ENCODE measurements at places on chromosomes 4 and X.

GRCh38 chr4:189048119-189048518 is 892.6 kb upstream of the FRG1 start:
- DNase-seq: no peak

- no peak for DNase-seq
These were observed 14.5 kb downstream of the TBCK start for GRCh38 chr4:106301393-106302061.

- DNase-seq: no peak
These were observed 35.7 kb downstream of the ZNF518B start for GRCh38 chr4:10421344-10422055.

GRCh38 chrX:48891402-48892288 is 5.9 kb downstream of the TIMM17B start:
- peak; percentile 62 for DNase-seq

- DNase-seq: no peak
These were observed 224.8 kb downstream of the GRID2 start for GRCh38 chr4:92528541-92528940.

DNA sequence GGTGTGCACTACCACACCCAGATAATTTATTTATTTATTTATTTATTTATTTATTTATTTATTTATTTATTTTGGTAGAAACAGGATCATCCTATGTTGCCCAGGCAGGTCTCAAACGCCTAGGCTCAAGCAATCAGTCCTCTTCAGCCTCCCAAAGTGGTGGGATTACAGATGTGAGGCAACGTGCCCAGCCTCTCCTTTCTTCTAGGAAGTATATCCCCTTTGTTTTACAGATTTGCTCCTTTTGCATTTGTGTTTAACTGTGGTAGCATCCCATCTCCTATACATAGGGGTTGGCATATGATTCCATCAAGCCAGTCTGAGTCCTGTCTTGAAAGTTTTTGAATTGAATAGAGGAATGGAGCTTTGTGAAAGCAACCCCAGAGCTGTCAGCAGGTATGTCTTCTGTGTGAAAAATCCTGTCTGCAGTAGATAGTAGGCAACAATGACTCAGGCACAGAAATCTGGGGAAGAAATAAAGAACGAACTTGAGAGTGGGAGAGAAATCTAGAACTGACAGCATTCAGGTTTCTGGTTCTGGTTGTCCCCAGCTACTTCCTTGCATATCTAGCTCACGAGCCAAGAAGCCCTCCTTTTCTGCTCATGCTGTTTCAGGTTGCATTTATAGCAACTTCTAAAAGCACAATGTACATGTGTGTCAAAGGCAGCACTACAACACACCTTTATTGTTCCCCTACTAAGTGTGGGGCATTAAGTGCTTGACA is 113.7 kb upstream of the LSM6 start:
- DNase-seq: no peak

DNA sequence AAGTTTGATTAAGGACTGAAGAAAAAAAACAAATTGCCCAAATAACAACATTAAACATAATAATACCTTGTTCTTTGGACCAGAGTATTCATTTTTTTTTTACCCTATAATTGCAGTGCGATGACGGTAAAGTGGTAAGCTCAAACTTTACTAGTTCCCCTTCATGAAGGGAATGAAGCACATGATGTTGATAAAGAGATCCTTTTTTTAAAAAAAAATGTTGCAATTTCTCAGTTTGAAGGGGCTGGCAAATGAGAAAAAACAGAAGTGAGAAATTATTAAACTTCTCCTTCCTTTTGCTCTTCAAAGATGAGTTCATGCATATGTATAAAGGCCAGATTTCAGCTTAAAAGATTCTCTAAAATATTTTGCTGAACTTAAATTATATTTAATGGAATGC is 231.7 kb downstream of the C4orf33 start:
- no peak for DNase-seq

DNA sequence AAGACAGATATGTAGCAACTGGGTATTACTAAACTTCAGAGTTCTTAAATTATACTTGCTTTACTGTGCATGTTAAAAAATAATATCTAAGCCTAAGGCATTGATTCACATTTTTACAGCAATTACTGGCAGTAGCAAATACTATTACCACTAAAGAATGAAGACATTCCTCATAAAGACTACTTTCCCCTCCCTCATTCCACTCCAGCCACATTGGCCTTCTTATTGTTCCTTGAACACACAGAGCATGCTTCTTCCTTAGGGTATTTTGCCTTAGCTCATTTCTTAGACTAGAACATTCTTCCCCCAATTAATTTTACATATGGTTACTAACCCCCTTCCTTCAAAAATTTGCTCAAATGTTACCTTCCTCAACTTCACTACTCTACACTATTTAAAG is 717.0 kb downstream of the CCSER1 start:
- DNase-seq: no peak

- no peak for DNase-seq
These were observed 50.6 kb downstream of the CCDC149 start for GRCh38 chr4:24862073-24862751.

- no peak for DNase-seq
These were observed 56.4 kb upstream of the VEGFC start for GRCh38 chr4:176849076-176849475.

GRCh38 chrX:46642145-46642544 is 68.6 kb downstream of the CHST7 start:
- DNase-seq: no peak

DNA sequence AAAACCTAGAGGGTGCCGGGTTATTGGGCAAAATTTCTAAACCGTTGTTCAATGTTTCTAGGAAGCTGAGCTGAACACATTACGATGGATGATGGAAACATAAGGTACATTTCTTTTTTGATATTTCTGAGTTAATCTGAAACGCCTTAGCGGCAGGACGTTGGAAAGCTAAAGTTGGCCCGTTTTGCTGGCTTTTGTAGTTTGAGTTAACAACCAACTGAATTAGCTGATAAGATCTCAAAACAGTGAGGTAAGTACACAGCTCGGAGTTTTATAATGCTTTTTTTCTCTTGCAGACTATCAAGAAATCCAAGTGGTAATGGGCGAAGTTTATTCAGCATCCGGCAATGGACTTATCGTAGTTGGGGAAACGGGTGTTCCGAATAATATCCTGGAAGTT is 73.5 kb downstream of the PRSS12 start:
- DNase-seq: no peak

DNA sequence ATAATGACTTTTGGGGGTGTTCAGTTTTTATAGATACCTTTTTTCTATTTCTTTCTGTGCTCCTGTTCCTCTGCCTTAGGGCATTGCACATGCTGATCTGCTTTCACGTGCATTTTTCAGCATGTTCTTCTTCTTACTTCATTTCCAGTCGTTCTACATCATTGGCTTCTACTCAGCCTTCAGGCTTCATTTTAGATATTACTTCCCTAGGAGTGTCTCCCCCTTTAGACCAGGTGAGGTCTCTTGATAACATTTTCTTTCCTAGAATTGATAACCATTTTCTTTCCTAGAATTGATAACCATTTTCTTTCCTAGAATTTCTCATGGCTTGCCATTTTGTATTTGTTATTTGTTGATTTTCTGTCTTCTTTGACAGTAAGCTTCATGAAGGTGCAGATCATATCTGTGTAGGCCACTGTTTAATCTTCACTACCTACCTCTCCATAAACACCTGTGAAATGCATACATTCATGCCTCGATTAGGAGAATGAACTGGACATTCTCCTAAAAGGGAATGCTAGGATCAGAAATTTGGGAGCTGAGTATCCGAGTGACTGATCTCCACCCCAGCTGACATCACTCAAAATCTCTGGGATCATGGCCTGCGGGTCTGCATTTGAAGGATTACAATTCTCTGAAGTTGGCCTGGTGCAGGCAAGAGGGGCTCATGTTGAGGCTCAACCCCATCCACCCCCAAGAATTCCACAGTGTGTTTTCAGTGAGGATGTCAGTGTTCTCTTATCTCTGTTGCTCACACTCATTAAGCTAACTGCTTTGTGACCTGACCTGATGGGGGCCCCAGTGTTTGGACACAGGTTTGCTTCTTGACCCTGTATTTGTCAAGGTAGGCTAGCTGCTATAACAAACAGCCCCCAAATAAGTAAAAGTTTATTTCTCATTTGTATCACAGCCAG is 45.7 kb downstream of the GYG2 start:
- no peak for DNase-seq

DNA sequence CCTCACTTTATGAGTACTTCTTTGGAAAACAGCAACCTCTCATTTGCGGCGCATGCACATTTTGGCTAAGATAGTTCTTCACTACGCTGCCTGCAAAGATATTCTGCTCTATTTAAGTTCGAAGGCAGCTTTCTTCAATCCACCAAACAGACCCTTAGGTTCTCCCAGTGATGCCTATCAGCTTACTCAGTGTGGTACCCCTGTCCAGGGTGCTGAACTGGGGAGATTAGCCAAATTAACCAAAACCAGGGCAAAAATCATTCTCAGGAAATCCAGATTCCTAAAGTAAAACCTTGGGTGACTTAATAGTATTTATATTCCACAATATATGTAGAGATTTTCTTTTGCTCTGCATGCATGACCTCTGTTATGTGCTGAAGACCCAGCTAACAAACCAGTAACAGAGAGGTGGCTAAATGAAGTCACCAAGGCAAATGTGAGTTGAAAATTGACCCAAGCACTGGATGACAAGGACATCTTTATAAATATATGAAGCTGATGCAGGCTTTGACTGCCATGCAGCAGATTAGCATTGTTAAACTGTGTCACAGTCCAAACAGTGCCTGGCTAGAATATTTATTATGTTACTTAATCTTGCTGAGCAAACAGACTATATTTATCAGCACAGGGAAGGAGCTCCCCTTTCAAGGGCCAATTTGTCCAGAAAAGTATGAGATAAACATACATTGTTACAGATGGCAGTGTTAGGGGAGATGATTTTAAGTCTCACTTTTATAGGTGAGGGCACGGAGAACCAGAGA is 418.2 kb downstream of the STIM2 start:
- DNase-seq: no peak

DNA sequence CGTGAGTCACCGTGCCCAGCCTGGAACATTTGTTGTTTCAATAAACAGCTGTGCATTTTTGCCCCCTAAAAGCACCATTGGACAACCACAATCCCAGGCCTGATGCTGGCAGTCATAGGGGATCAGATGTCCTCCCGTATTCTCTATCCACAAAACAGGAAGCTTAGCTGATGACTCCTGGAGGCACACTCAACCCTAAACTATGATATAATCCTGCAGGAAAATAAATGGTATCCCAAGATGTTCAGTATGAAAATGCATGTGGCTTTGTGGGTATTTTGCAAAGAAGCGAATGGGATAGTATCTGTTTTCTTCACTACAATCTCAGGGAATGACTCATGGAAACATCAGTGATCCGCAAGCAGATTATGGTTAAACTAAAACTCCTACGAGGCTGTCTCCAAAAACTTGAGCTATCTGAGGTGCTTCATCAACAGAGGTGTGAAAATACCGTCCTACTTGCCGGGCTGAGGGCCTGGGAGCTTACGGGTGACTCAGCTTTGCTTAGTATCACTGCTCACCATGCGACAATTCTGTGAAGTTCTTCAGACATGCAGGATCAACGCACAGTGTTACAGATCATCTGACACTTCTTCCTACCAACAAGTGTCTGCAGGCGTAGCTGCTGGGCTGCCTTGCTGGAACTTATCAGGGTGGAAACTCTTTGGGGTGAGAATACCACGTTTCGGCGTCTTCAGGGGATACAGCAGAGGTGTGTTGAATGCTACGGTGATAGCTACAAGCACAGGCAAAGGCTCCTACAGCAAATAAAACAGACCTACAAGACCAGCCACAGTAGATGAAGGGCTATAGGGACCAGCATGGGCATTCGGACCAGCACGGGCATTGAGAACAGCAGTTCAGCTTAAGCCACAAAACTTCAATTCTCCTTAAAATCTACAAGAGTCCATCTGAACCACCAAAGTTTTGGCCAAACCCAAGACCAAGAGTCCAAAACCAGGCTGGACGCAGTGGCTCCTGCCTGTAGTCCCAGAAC is 148.5 kb downstream of the DHRSX start:
- no peak for DNase-seq

GRCh38 chr4:25592736-25593135 is 62.9 kb upstream of the SLC34A2 start:
- DNase-seq: no peak

DNA sequence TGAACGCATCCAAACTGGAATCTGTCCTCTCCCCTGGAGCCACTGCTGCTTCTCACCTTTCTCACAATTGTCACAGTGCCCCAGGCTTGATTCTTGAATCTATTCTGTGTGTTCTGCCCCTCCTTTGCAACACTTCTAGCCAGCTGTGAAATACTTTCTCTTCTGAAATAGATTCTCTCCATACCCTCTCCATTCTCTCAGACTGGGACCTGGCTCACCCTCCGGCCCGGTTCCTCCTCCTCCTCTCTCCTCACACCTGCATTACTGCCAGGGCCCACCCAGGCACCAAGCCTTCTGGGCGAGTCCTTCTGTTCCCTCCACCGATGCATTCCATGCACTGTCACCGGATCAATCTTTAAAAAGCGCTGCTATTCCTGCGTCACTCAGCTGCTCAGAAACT is 336.1 kb downstream of the UNC5C start:
- no peak for DNase-seq

DNA sequence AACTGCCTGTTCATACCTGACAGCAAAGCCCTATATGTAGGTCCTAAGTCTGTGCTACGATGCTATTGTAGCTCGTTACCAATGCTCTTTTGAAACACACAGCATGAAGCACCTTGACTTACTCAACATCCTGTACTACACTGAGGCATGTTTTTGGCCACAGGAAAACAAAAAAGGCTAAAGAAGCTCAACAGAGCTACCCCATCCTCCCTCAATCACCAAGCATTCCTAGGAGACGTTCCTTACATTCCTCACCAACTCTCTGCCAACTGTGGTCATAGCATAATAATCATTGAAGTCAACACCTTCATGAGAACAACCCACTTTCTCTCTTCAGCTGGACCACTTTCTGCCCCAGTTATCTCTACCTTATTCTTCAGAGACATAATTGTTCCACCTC is 73.7 kb upstream of the SLC25A43 start:
- DNase-seq: no peak

DNA sequence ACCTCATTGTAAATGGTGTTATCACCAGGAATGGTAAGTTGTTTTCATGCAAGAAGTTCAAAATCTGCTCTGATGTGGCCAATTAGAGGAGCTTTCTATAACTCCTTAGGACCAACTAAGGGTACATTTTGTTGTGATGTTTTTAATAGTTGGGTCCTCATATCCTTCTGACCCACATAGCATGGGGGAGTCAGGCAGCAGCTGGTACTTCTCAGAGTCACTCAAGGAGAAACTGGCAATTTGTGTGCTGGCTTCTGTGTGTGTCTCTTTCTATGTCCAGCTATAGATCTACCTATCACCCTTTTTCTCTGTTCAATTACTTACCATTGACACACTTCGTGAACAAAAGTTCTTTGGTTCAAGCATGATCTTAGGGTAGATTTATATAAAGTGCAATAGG is 194.3 kb upstream of the TENM3 start:
- no peak for DNase-seq

DNA sequence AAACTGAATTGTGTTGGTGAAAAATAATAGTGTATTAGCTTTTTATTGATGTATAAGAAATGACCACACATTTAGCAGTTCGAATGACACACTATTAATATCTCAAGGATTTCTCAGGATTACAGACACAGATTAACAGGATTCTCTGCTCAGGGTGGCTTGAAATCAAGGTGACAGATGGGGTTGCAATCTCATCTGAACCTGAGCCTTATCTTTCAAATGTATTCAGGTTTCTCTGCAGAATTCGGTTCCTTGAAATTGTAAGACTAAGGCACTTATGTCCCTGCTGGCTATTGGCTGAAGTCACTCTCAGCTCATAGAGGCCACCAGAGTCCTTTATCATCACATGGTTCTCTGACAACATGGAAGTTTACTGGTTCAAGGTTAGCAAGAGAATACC is 1780.1 kb downstream of the ARAP2 start:
- no peak for DNase-seq

- DNase-seq: no peak
These were observed 14.6 kb downstream of the USP11 start for GRCh38 chrX:47247206-47247998.

- DNase-seq: no peak
These were observed 77.5 kb downstream of the DHRSX start for GRCh38 chrX:2423282-2423681.

Measured in activated T-helper 1 cell treated with Interleukin-2 at 50 U/mL for 16 hours (primary cell).